Fibroblast of skin of right biceps (primary cell): ENCODE measurements at places on chromosomes 3 and 15.

GRCh38 chr3:17581421-17582080 is 160.9 kb downstream of the TBC1D5 start:
- peak; percentile 25 for DNase-seq

DNA sequence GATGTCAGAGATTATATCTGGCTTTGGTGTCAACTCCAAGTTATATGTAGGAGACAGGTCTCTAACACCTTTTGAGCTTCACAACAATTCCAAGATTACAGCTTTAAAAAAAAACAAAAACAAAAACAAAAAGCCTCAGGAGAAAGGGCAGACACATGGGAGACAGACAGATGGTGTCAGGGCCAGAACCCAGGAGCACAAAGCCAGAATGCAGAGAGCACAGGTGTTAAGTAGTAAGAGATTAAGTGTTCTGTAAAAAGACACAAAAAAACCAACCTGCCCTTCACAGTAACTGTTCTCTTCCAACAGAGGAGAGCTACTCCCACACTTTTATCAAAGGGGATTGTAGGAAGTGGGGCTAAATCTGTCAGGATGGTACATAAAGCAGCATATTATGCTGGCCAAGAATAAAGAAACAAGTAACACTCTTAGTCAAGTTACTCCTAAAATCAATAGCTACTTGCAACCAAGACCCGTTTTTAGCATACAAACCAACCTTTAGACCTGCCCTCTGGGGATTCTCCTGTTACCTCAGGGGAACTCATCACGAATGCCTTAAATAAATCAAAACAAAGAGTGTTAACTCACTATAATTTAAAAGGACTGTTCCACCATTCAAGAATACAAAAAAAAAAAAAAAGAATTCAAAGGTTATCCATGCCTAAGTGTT is 5.9 kb downstream of the CPEB1 start:
- DNase-seq = no peak

DNA sequence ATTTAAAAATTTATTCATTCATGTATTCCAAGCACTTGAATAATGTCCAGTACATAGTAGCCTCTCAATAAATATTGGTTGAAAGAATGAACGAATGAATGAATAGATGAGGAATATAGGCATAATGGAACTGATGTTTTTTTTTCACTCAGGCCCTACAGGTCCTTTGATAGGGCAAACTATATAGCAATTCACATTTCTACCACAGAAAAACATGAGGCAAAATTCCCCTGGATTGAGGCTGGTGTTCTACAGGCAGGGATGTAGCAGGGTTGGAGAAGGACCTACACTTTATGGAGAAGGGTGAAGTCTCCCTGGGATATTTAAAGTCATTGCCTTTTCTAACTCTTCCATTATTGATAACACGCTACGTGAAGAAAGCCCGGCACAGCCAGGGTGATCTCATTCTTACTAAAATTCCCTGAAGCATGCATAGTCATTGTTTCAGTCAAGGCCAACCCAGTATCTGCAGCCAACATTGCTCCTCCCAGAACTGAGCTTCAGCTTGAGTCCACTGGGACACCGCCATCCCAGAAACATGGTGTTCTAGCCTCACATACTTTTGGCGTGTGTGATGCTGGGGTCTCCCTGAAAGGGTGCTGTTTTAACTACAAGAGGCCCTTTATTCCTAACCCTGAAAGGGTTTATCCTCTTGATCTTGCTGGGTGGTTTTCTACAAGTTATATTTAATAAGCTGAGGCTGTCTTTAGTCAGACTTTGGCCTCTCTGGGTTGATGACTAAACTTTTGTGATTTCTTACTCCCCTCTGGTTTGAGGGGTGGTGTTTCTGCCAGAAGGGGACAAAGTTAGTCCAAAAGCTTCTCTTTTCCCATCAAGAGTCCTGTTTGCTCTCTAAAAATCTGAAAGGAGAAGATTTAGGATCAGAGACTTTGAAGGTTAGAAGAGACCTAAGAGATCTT is 25.9 kb upstream of the FBN1 start:
- DNase-seq = peak; percentile 97

- no peak for DNase-seq
Observed at GRCh38 chr15:99496302-99496629, 69.5 kb upstream of the MEF2A start.

- no peak for DNase-seq
Observed at GRCh38 chr3:111956995-111957734, 21.7 kb upstream of the ABHD10 start.

DNA sequence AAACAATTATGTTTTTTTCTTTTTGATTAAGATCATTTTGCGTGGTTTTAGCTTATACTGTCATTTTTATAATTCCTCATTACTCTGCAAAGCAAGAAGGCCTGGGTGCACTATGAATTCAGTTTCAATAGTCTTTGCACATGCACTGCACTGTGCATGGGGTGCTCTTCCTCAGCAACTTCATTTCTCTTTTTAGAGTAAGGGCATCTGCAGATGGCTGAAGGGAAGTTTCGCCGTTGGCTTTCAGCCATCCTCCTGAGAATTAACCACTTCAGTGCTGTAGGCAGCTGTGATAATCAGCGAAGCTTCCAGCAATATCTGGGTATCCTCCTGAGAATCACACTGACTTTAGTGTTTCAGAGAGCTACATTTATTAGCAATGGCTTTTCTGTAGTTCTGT is 284.8 kb downstream of the GBE1 start:
- no peak for DNase-seq

DNA sequence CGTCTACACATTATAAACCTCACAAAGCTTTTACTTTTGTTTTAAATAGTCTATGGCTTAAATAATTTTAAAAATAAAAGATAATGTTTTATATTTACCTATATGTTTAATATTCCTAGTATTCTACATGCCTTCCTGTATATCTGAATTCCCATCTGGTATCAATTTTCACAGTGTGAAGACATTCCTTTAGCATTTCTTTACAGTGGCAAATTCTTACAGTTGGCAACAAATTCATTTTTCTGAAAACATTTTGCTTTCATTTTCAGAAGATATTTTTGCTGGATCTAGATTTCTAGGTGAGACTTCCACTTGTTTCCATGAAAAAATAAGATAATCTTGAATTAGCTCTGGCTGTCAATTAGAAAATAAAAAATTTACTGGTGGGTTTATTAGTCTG is 471.4 kb upstream of the NAALADL2 start:
- DNase-seq = peak; percentile 48

- no peak for DNase-seq
Observed at GRCh38 chr3:13715167-13715954, 164.5 kb downstream of the WNT7A start.

DNA sequence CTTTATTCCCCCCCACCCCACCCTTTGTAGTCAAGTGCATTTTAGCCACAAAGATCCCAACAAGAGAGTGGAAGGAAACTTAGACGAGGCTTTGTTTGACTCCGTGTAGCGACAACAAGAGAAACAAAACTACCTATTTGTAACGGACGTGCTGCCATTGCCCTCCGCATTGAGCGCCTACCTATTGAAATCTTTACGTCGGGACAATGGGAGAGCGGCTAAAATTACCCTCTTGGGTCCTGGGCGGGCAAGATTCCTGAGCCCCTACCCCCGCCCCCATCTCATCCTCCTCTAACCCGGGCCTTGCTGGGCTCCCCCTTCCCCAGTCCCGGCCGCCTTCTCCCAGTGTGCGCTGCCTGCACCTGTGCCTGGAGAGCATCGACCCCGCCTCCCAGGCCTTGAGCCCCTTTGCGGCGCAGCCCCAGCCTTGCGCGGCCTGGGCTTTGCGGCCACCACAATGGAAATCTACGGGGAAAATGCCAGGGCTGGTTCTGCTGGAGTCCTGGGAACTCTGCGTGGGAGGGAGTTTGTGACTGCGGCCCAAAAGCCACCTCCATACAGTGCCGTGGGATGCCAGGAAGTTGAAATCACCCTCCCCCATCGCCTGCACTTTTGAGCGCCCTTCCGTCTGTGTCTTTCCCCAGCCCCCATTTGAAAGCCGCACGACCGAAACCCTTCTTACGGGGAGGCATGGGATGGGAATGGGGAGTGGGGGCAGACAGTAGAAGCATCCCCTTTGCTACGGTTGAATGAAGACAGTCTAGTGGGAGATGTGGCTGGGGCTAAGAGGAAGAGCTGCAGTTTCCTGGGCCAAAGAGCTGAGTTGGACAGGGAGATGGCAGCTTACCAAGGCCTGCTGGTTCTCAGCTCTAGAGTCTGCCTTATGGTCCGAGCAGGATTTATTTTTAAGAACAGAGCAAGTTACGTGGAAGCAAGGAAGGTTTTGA is 1.1 kb upstream of the SOX2 start:
- no peak for DNase-seq

- DNase-seq = no peak
Observed at GRCh38 chr15:94503293-94503692, 271.9 kb downstream of the MCTP2 start.

GRCh38 chr3:52272831-52273230 is 5.6 kb downstream of the WDR82 start:
- no peak for DNase-seq

- peak; percentile 67 for DNase-seq
Observed at GRCh38 chr3:100982710-100983109, 10.5 kb downstream of the ABI3BP start.

DNA sequence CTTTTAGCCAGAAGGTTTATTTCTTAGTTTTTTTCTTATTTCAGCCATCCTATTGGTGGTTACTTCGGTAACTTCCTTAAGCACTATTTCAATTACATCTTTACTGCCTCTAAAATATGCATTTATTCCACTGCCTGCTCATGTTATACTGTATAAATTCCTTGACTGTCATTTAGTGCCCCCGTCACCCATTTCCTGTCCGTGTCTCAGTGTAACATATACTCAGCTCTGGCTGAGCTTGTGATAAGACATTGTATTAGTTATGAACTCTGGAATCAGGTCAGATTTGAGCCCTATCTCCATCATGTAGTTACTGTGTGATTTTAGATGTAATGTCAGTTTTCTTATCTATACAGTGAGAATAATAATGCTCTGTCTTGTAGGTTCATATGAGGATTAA is 24.2 kb downstream of the PIAS1 start:
- no peak for DNase-seq

DNA sequence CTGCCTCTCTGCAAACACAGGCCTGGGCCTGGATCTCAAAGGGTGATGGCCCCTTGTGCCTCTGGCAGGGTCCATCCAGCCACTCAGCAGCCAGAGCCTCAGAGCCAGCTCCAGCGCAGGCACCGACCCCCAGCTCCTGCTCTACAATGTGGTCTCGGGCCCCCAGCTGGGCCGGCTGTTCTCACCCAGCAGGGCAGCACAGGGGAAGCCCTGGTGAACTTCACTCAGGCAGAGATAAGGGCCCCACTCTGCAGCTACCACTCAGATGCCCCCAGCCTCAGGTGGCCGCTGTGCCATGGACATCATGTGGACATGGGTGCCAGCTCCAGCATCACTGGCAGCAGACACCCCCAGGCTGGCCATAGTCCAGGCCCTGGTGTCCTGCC is 173.1 kb downstream of the TBC1D2B start:
- DNase-seq = no peak

DNA sequence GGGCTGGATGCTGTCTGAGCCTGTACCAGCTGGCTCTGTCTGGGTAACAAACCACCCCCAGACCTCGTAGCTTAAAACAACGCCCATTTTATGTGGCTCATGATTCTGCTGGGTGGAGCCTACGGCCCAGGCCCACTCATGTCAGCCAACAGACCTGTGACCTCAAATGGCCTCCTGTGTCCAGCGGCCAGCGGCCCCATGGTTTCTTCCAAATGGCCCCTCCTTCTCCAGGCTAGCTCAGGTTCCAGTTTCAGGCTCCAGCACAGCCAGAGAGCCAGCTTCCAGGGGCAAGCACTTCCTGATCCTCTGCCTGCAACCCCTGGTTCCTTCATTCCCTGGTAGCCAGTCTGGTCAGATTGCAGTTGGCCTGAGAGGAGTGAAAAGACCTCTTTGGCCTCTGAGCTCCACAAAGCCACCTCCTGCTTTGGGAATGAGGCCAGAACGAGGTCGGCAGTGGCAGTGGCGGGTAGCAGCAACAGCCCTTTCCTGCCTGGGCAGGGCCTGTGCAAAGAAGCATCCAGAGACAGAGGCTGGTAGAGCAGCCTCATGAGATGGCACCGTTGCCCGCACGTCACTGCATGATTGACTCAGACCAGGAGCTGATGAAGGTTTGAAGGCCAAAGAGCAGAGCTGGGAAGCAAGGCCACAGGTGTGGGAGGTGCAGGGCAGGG is 21.0 kb upstream of the PLXNA1 start:
- DNase-seq = no peak

GRCh38 chr3:38613426-38613825 is 36.1 kb downstream of the SCN5A start:
- DNase-seq = no peak

GRCh38 chr3:119631516-119631915 is 28.9 kb downstream of the POPDC2 start:
- DNase-seq = peak; percentile 41

DNA sequence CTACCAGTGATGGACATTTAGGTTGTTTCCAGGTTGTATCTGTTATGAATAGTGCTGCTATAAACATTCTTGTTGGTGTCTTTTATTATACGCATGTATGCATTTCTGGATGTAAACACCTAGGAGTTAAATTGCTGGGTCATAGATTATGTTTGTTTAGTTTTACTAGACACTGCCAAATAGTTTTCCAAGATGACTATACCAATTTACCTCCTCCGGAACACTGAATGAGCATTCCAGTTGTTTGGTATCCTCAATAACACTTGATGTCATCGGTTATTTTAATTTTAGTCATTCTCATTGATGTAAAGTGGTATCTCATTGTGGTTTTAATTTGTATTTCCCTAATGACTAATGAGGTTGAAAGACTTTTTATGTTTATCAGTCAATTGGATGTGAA is 36.6 kb upstream of the ARID3B start:
- no peak for DNase-seq

GRCh38 chr3:31035681-31036080 is 141.2 kb upstream of the GADL1 start:
- DNase-seq = no peak
